ENCODE measurements at places on chromosomes 5 and 9.

- DNase-seq: no peak
Measured at GRCh38 chr5:74631081-74631953, 9.2 kb downstream of the ENC1 start.

GRCh38 chr9:98983295-98984268, 39.9 kb downstream of the COL15A1 start:
- DNase-seq: no peak

DNA sequence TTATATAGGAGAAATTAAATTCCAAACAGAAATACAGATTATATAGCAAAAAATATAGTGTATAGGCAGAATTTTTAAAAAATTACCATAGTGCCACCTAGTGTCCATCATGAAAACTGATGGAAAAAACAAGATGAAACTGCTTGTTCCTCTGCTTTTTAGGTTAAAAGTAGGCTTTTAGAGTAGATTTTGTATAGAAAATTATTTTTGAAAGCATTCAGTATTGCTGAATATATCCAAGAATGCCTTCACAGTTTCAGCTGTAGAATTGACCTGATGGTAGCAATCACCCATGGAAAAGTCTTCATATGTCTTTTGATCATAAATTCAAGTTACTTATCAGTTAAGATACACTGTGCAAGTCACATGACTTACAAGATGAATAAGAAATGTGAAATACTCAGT, 19.7 kb downstream of the RIOK2 start:
- no peak for DNase-seq

DNA sequence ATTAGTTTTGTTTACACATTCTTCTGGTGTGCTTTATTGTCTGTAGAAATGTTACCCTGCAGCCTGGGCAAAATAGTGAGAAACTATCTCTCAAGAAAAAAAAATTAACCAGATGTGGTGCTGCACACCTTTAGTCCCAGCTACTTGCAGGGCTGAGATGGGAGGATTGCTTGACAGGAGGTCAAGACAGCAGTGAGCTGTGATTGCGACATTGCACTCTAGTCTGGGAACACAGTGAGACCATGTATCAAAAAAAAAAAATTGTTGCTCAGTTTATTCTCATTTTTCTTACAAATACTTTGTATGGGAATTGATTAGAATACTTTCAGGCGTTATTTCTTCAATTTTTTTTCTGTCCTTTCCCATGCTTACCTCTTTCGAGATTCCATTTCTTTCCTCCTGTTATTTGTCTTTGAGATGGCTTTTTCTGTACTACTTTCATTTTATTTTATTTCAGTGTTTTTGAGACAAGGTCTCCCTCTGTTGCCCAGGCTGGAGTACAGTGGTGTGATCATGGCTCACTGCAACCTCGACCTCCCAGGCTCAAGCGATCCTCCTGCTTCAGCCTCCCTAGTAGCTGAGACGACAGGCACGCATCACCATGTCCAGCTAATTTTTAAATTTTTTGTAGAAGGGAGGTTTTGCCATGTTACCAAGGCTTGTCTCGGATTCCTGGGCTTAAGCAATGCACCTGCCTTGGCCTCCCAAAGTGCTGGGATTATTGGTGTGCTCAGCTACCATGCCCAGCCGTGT, 24.9 kb downstream of the TENT2 start:
- no peak for DNase-seq

DNA sequence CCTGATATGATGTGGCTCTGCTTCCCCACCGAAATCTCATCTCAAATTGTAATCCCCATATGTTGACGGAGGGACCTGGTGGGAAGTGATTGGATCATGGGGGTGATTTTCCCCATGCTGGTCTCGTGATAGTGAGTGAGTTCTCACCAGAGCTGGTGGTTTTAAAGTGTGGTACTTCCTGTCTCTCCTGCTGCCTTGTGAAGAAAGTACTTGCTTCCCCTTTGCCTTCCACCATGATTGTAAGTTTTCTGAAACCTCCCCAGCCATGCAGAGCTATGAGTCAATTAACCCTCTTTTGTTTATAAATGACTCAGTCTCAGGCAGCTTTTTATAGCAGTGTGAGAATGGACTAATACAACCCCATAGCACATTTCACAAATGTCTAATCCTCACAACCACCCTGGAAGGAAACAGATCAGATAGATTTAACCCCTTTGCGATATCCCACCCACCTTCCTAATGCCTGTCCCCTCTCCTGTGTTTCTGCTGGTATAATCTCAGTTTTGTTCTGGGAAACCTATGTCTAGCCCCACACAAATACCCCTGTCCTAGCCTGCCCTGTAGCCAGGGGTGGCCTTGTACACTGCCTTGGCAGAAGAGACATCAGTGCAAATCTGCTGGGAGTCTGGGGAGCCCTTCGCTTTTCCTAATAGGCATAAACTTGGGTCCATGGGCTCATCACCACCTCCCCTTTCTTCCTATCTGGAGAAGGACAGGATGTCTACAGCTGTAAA, 157.0 kb upstream of the RAI14 start:
- DNase-seq: no peak

DNA sequence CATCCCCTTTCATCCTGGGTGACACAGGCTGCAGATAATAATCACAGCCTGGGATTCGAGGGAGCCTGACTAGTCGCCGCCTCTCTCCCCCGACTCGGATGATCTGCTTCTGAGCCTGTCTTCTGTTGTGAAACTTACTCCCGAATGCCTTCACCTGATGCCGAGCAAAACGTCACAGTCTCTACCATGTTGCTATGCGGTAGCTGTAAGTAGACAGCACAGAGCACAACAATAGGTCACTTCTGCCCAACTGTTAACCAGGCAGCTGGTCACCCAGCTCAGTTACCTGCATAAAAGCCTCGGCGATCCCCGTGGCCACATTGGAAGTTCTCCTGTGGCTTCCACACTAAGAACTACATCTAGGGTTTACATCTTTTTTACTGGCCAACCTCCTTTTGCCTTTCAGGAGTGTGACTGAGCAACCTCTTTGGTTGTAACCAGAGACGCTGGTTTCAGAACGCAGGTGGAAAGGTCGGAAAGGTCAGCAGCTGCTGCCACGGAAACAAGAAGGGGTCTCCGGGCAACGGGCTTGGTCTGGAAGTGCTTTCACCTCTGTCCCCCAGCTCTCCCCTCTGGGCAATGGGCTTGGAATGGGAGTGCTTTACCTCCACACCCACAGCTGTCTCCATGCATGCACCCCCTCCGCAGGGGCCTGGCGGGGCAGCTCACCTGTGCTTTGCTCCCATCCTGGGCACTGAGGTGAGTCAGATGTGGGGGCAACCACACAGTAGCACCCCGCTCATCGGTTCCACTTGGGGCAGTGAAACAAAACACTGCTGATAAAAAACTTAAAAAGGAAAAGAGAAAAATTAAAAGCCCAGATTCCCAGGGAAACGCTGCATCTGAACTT, 7.6 kb upstream of the PPP1R26 start:
- no peak for DNase-seq
